ENCODE measurements at places on chromosomes 4 and X. TPM values are rescaled to one million over a fixed set of nuclear protein-coding genes. Genes with fewer than 3 reads are reported as not detected.

NPY2R gene
- total RNA-seq, result not detected

MSX1 gene
- total RNA-seq, result 3.5 TPM

ANXA5 gene
- total RNA-seq, result 344 TPM

AVPR2 gene
- not detected for total RNA-seq

KLHL2 gene
- total RNA-seq, result 29.4 TPM

GABRG1 gene
- not detected for total RNA-seq

ARHGEF38 gene
- not detected for total RNA-seq

Measured in endothelial cell of coronary artery (primary cell).